Bone marrow (tissue), 2 donors: ENCODE measurements at places on chromosomes 2 and 18.

- no peak for DNase-seq
Observed at GRCh38 chr2:47896450-47896968, 9.8 kb downstream of the FBXO11 start.

DNA sequence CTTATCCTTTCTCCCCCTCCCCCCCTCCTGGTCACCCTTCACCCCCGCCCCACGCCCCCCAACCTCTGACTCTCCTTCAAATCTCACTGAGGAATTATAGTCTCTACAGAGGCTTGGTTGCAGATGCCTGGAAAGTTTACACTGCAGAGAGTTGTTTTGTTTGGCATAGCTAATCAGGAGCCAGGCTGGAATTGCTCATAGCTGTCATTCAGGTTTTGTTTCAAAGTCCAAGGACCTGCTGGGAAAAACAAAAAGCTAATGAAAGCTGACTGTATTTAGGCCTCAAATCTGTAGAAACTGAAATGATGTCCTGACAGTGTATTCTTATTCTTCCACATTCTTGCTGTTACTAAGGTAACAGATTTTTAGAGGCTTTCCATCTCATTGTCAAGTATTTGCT lies 22.6 kb downstream of the GREB1L start:
- no peak for DNase-seq

GRCh38 chr2:20415511-20415918 lies 31.4 kb upstream of the RHOB start:
- no peak for DNase-seq

DNA sequence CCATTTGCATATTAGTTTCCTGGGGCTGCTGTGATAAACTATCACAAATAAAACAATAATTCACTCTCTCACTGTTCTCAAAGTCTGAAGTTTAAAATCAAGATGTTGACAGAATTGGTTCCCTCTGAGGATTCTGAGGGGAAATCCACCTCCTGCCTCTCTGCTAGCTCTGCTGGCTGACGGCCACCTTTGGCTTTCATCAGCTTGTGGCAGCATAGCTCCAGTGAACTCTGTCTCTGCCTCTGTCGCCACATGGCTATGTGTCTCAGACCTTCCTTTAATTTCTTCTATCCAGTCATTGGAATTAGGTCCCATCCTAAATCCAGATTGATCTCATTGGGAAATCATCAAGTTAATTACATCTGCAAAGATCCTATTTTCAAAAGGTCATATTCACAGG lies 38.9 kb upstream of the TRIM43 start:
- no peak for DNase-seq

GRCh38 chr2:190887089-190887488 lies 6.5 kb downstream of the GLS start:
- DNase-seq, result no peak

DNA sequence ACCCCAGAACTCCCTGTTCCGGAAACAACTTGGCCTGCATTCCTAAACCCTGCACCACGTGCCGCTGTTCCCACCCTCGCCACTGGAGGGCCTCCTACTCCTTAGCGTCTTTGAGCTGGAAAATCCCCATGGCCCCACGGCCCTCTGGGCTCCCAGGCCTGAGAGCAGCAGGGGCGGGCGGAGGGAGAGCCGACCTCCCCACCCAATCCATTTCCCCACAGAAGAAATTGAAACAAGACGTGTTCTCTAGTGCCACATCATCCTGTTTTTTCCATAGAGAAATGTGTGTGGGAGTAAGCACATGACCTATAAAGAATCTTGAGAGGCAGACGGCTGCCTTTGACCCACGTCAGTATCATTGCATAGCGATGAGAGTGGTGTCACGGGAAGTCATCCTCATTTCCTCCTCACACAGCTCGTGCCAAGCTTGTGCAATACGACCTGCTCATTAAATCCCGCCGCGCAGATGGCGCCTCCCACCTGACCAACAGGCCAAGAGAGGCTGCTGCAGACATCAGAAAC lies 79.2 kb downstream of the LAMA1 start:
- no peak for DNase-seq

- no peak for DNase-seq
Observed at GRCh38 chr2:72673279-72673678, 152.6 kb downstream of the EXOC6B start.

DNA sequence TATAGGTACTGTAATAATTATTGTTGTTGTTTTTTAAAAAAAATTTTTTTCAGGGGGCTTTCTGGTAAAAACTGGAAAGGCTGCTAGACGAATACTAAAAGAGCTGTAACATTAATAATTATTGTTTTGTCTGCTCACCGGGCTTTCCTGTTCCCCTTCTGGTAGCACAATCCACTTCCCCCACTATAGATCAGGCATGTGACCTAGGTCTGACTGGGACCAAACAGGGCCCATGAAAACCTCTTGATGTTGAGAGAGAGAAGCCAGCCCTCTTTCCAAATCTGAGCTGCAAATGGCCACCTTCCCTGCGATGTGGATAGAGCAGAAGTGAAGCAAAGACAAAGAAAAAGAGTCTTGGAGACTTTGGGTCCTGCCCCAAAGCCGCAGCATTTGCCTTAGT lies 23.4 kb downstream of the SH2D6 start:
- peak; percentile 46 for DNase-seq

GRCh38 chr2:140348826-140349225 lies 1568.6 kb upstream of the NXPH2 start:
- DNase-seq, result no peak

DNA sequence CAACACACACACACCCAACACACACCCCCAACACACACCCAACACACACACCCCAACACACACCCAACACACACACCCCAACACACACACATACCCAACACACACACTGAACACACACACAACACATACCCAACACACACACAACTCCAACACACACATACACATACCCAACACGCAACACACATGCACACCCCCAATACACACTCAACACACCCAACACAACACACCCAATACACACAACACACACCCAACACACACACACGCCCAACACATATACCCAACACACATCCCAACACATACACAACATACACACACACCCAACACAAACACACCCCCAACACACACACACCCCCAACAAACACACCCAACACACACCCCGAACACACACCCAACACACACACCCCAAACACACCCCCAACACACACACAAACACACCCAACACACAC lies 8.2 kb upstream of the STK25 start:
- DNase-seq, result no peak

DNA sequence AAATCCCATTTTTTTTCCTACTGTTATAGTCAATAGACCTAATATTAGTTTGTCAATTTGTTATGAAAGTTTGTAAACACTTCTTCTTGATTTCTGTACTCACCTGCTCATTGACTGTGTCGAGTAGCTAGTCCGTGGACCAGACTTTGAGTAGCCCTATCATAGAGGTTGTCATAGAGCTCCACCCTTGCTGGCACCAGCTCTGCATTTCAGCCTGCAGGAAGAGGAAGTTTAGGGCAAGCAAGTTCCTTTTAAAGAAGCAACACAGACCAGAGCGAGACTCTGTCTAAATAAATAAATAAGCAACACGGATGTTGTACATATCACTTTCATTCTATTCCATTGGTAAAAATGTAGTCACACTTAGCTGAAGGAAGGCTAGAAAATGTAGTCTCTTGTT lies 74.0 kb downstream of the MCFD2 start:
- peak; percentile 57 for DNase-seq

- DNase-seq, result no peak
Observed at GRCh38 chr2:74052732-74053710, 68.3 kb downstream of the TET3 start.

GRCh38 chr18:32441533-32441932 lies 29.1 kb downstream of the GAREM1 start:
- no peak for DNase-seq

DNA sequence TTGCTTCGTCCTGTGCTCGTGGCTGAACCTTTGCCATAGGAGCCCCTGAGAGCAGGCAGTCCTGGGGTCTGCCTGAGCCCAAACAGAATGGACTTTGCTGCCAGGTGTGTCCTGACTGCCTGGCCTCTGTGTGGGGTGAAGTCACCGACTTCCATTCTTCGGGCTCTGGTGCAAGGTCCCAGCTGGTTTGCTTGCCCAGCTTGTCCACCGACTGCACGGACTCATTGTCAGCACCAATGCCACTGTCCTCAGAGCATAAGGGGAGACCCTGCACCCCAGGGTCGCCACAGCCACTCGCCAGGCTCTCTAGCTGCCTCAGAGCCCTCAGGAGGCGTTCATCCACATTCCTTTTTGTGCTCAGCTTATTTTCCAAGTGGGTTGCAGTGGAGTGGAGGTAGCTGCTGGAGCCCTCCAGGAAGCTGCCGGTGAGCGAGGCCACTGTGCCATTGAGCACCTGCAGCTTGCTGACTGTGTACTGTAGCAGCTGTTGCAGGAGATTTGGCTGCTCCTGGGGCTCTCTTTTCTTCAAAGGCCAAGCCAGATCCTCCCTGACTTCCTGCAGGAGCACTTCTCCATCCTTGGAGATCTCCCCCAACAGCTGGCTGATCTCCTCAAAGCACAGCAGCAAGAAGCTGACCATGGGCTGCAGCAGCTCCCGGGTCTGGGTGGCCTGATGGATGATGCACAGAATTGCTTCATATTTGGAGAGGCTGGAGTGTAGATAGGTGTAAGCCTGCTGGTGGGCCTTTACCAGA lies 1.2 kb downstream of the PCARE start:
- no peak for DNase-seq

DNA sequence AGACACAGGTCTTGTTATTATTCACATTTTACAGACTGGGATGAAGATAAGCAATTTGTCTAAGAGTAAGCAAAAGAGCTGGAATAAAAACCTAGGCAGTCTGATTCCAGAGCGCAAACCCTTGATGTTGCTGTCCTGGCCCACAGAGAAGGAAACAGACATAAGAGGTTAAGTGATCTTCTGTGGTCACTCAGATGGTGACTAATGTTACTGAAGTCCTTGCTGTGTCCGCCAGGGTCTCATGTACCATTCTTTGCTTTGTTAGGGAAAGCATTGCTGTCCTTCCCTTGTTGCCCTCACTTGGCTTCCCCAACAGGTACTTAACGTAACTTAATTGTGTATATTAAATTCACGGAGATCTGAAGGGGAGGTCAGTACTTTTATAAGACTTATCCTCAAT lies 14.9 kb upstream of the FAP start:
- no peak for DNase-seq

DNA sequence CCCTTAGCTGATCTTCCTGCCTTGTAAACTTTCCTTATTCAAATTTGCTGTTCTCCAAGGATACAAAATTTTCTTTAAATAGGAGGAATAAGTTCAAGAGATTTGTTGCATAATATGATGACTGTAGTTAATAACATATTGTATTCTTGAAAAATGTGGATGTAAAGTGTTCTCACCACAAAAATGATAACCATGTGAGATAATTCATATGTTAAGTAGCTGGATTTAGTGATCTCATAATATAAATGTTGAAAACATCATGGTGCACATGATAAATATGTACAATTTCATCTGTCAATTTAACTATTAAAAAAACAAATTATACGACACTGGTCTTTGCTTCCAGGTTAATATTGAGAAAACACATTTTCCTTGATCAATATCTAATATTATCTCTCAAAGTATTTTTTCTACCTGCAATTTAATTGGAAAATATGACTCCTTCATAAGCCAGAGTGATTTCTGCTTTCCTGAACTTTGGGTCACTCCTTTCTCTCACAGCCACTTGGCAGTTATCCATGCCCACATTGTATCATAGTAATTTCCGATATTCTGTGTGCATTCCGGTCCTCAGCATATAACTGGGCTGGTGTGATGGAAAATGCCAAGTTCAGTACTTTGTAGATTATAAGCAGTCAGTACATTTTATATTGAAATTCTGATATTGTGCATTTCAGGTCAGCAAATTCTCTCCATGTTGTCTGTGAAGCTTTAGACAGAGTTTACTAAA lies 152.6 kb downstream of the GULP1 start:
- DNase-seq, result no peak

DNA sequence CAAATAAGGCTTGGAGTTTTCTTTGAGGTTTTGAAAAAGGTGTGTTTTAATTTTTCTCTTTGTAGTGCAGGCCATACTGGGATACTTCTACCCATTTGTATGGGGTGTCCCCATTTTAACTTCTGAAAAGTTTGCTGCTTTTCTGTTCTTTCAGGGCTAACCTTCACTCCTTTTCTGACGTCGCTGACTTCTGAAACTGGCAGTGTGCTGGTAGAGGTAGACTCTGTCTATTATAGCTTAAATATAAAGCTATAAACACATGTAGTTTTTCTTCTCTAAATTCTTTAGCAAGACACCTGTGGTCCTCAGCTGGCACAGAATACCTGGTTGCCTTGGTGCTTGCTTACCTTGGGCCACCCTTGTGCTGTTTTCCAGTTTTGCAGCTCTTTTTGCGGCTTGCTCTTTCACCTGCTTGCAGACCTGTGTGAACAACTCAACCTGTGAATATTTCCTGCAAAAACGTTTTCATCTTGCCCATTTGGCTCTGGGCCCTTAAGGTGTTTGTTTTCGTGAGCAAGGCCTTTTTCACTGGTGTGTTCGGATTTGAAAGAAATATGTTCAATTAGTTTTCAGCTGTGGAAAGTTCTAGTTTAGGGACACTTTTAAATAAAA lies 42.2 kb downstream of the PHLPP1 start:
- DNase-seq, result no peak

- no peak for DNase-seq
Observed at GRCh38 chr2:226763320-226763719, 36.3 kb downstream of the IRS1 start.

DNA sequence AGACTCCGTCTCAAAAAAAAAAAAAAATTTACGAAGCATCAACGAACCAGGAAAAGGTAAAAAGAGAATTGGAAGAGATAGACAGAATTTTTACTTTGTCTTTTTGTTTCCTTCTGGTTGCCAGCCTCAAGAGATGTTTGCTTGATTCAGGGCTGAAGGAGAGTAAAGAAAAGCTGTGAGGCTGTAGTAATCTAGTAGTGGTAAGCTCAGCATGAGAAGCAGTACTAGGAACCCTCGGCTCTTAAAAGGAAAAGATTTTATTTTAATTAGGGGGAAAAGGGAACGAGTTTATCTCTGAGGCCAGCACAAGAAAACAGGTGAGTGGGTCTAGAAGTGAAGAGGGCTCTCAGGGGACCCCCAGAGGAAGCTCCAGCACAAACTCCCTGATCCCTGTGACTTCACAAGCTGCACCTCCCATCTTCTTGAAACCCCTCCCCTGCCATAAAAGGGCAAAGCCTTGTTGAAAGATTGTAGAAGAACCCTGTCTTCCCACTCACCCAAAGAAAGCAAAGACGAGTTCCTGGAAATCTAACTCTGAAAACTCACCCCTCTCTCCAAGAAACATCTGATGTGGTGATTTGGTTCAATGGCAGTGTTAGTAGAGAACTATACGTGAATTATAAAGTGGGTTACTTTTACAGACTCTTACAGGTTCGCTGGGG lies 8.6 kb downstream of the RBMS1 start:
- DNase-seq, result no peak

GRCh38 chr18:48616484-48617255 lies 77.8 kb downstream of the CTIF start:
- no peak for DNase-seq
